Upper lobe of right lung (tissue), 1 donor: ENCODE measurements at places on chromosomes 13 and 19. TPM values are rescaled to one million over a fixed set of nuclear protein-coding genes. Genes with fewer than 3 reads are reported as not detected.

DNA sequence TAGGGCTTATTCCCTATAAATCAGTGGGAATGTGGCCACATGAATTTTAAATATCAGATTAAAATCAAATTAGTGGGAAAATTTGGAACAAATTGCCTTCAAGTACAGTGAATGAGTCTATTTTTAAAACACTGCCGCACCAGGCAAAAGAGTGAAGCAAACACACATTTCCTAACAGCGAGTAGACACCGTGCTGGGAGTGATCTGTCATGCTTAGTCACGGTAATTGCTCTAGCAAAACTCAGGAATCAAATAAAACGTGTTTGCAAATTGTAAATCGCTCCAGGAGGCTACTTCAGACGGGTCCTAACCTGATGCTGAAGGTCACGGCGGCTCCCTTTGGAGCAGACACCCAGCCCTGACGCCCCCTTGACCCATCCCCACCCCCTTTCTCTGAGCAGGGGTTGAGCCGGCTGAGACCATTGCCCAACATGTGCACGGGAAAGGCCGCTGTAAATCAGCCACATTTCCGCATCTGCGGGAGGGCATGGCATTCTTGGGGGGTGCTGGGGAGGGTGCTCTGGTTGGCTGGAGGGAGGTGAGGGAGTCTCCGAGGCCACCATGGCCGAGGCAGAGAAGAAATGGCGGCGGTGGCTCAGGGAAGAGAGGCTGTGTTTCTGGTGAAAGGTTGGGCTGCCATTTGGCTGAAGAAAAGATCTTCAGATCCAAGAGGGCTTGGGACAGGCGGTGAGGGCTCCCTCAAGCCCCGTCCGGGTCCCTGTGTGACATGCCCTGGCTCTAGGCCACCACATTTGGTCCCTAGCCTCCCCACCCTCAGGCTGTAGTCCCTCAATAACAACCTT, 8.9 kb downstream of the CEBPA start:
- peak; percentile 82 for DNase-seq

GRCh38 chr13:24216176-24216575, 55.7 kb downstream of the SPATA13 start:
- no peak for DNase-seq

The SLC25A23 gene
- 51.4 TPM for total RNA-seq

DNA sequence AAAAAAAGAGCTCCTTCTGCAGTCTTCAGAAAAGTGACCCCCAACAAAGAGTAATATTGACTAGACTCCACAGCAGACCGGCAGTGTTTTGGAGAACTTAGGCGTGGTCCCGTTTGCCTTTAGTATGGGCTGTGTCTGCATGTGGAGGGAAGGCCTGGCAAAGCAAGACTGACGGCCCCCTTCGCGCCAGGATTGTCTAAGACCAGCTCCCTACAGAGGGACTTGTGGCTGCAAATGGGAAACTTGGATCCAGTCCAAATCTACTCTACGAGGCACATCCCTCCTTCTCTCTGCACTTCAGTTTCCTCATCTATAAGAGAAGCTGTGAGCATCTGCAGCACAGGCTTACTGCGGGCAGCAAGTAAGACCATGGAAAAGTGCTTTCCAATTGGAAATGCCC, 350.0 kb downstream of the ZNF536 start:
- DNase-seq = no peak

DNA sequence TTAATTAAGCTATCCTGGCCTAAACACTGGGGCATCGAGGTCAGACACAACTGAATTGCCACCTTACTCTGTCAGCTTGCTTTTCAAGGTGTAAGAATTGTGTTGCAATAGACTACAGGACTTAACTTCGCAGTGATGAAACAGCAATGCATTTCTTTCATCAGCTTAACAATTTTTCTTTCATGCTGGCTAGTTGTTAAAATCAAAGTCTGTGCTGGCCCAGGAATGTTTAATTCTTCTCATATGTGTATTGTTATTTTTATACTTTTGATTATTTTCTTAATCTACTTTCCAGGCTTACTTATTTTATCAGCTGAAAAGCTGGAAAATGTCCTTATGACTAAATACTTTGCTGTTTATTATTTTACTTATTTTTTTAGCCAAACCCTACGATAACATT, 79.7 kb downstream of the EFNB2 start:
- no peak for DNase-seq

GRCh38 chr13:80989747-80990146, 648.8 kb upstream of the SPRY2 start:
- DNase-seq = no peak

The KLF1 gene
- total RNA-seq = not detected

- no peak for DNase-seq
Measured at GRCh38 chr19:49148044-49148682, 7.0 kb downstream of the HRC start.

- no peak for DNase-seq
Measured at GRCh38 chr13:31504918-31505317, 234.4 kb upstream of the RXFP2 start.

- no peak for DNase-seq
Measured at GRCh38 chr19:435056-435706, 25.7 kb downstream of the SHC2 start.

GRCh38 chr13:101049166-101049850, 367.0 kb downstream of the NALCN start:
- no peak for DNase-seq

DNA sequence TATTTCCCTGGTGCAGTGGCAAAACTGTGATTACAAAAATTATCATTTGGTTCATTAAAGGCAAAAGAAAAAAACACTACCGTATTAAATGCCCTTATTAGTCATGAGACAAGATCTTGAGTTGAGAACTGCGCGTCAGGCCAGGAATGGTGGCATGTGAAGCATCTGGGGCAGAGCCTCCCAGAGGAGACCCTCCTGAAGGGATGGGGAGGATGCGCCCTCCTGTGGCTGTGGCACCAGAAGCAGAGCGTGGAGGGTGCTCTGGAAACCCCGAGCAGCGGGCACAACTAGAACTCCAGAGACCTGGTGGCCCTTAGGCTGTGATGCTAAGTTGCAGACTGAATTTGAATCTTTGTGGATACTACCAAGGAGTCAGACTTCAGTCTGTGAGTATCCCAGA, 11.5 kb downstream of the CUL4A start:
- DNase-seq = no peak

The GRIK5 gene
- total RNA-seq = 0.29 TPM

- no peak for DNase-seq
Measured at GRCh38 chr19:39130337-39131254, 5.0 kb downstream of the PAK4 start.

The OR10H1 gene
- not detected for total RNA-seq

DNA sequence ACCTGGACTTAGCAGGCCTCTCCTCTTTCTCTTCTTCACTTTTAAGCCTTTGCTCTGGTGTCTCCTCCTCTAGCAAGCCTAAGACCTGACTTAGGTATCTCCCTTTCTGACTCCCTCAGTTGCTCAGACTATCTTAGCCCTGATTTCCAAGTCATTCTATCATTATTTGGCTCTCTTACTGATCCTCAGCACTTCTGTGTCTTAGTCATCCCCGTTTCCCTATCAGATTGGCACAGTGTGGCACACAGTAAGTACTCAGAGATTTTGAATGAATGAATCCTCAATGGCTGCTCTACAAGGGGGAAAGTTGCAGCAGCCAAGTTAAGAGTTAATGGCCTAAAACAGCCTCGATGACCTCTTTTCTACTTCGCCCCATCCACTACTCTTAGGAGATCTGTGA, 8.2 kb downstream of the KCTD12 start:
- no peak for DNase-seq

The KLK13 gene
- not detected for total RNA-seq

The CARM1 gene
- total RNA-seq = 25.5 TPM

- DNase-seq = no peak
Measured at GRCh38 chr13:99150575-99151361, 49.9 kb upstream of the UBAC2 start.

DNA sequence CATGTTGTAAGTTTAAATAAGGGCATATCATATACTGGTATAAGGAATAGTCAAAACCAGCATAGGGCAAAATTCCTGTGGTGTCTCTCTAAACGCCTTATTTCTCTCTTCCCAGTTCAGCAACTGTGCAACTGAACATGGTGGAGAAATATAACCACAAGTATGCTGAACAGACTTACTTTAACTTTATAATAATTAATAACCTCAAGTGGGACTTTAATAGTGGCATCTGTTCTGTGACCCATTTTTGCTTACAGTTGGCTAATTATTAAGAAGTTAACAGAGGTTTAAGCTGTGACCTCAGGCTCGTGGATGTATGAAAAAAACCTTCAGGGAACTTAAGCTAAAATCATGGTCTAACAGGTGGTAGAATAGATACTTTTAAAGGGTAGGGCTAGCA, 54.3 kb downstream of the MICU2 start:
- no peak for DNase-seq

The ZNF135 gene
- 4.1 TPM for total RNA-seq

The SUPT5H gene
- total RNA-seq = 98.4 TPM

- no peak for DNase-seq
Measured at GRCh38 chr13:40517486-40518480, 148.7 kb downstream of the FOXO1 start.

The PSG11 gene
- not detected for total RNA-seq

The CGB1 gene
- total RNA-seq = not detected

- DNase-seq = no peak
Measured at GRCh38 chr13:110403315-110403714, 96.2 kb downstream of the COL4A2 start.

The GARIN5A gene
- 3.8 TPM for total RNA-seq

GRCh38 chr13:42720113-42720857, 61.1 kb upstream of the FAM216B start:
- no peak for DNase-seq

The SIGLEC8 gene
- 2.1 TPM for total RNA-seq

GRCh38 chr13:42007844-42008243, 40.6 kb upstream of the DGKH start:
- no peak for DNase-seq

DNA sequence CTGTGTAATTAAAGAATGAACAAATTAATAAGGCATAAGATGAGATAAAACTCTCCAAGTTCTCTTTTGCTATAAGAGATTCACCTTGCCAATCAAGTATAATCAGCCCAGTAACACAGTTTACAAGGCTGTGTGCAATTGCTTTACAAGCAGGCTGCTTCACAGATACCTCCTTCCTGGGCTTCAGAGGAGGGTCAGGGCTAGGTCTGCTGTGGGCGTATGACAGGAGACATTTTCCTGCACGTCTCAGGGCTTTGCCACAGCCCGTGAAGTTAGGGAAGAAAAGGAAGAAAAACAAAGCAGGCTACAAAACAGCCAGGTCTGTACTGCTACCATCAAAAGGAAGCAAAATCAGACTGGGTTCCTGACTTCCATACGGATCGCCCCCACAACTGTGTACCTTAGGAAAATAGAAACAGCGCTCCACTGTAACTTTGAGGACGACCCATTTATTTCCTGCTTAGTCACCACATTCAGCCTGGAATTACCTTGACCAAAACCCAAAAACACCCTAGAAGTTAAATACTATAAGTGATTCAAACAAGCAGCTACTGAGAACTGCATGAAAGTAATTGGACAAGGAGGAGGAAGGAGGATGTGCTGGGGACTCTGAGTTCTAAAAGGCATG, 12.4 kb downstream of the EFNB2 start:
- no peak for DNase-seq

- DNase-seq = no peak
Measured at GRCh38 chr19:28009696-28010095, 1203.3 kb downstream of the UQCRFS1 start.

DNA sequence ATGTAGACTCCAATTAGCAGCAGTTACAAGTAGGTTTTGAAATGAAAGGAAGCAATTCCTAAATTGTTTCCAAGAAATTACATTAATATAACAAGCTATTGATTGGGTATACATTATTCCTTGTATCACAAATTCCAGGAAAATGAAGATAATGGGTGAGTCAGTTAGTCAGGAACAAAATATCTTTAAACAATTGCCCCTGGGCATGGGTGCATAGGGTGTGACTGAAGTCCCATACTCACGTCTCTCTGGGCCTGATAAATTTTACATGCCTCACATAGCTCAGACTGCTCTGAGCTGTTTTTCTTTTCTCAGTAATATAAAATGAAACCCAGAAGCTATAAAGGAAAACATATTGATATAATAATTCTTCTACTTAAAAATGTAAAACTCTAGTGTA, 87.8 kb downstream of the FNDC3A start:
- no peak for DNase-seq

The ATP12A gene
- total RNA-seq = not detected

The IGFL1 gene
- not detected for total RNA-seq

The UPK1A gene
- not detected for total RNA-seq

GRCh38 chr13:106352850-106353249, 182.6 kb downstream of the EFNB2 start:
- DNase-seq = no peak

DNA sequence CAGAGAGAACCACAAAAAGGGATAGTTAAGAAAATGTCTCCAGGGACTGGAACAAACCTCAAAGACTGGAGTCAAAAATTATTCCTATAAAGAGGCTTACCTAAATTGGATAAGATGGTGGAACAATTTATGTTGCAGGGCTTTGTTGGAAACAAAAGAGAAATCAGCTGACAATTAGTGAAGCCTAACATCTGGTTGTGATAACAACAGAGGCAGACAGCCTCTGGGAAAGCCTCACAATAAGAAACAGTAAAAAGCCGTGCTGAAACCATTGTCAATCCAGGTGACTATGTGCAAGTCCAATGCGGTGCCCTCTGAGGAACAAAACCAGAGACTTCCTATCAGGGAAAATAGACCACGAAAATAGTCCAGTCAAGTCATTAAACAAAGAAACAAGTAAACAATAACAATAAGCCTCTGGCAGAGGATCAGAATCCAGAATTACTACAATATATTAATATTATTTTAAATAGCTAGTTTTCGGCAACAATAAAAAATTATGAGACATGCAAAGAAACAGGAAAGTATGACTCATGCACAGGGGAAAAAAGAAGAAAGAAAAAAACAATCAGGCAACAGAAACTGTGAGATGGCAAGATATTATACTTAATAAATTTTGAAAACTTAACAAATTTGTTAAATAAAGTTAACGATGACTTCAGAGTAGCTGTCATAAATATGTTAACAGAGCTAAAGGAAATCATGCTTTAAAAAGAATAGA, 99.7 kb upstream of the RXFP2 start:
- no peak for DNase-seq

DNA sequence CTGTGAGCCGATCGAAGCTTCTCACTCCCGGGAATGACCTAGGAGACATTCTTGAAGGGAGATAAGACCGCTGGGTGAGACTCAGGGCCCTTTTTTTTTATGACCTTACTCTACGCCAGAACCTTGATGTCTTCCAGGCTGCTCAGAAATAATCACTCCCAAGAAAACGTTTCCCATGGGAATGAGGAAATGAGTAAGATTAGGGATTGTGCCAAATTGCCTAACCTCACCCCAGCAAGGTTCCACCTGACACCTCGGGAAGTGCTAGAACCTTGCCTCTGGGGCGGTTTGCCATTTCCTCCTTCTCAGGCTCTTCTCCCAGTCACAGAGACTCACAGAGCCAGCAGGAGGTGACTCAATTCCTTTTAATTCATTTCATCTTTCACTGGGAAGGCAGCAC, 2.3 kb downstream of the SLC46A3 start:
- DNase-seq = no peak

The FLT1 gene
- 72.4 TPM for total RNA-seq

The KDELR1 gene
- total RNA-seq = 138 TPM

The LIN7B gene
- 12.2 TPM for total RNA-seq
